ENCODE measurements at places on chromosomes 4 and X.
A peak's percentile ranks its signal among the peaks of the same experiment; 100 is the strongest.

- DNase-seq = no peak
Measured at GRCh38 chr4:10172278-10172921, 55.8 kb upstream of the WDR1 start.

DNA sequence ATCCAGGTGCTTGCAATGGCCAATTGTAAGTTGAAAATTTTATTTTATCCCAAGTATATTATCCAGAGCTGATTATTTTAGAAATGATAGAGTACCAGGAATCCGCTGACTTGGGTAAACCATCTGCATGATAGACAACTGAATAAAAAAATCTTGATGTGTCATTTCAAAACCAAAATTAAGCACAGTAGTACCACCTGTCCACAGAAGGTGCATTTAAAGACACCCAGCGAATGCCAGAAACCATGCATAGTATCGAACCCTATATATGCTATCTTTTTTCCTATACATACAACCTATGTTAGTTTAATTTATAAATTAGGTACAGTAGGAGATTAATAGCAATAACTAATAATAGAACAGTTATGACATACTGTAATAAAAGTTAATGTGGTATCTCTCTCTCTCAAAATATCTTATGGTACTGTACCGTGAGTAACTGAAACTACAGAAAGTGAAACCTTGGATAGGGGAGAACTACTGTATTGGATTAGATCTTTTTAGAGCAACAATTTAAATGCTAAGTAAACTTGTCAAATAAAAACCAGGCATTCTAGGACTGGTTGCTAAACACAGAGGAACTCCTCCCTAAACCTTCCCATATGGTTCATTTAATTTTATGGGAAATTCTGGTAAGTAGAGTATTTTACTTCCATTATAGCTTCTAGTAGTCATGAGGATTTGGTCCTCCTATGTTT is 6.2 kb downstream of the NEIL3 start:
- no peak for DNase-seq

GRCh38 chr4:20572976-20573375 is 127.3 kb upstream of the PACRGL start:
- no peak for DNase-seq

- DNase-seq = no peak
Measured at GRCh38 chrX:26873736-26874135, 589.4 kb downstream of the PPP4R3C start.

- no peak for DNase-seq
Measured at GRCh38 chr4:182569561-182569960, 326.4 kb downstream of the TENM3 start.

DNA sequence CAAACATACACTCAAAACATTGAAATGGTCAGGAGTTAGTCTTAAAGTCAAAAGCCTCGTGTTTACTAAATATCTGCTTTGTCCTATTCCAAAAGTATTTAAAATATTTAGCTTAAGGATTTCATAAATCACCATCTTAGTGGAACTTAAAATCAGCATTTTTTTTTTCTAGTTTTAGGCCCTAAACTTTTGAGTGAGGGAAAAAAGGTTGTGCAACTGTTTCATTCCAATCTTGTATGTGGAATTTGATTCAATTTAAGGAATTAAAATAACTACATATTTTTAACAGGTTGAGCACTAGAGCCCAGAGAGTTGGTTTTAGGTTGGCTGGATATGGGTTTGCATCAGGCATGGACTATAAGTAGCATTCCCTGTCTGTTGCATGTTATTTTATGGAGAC is 35.7 kb upstream of the ANK2 start:
- no peak for DNase-seq

GRCh38 chrX:150763810-150764209 is 70.6 kb downstream of the MTMR1 start:
- no peak for DNase-seq

- no peak for DNase-seq
Measured at GRCh38 chr4:145663194-145663593, 16.8 kb upstream of the C4orf51 start.

DNA sequence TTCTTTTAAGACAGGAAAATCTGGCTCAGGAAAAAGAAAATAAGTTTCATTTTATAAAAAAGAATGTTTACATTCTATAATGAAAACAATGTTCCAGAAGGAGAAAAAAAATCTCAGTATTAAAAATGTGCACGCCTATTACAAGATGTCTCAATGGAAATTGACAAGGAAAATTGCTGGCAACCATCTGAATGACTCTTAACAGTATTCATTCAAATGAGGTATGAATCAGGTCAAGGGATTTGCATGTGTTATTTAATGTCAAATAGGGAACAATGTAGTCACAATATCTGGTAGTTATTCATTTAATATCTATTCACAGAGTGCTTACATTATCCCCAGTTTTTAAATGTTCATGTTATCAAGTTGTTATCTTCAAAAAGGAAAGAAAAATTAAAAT is 208.4 kb upstream of the TRAM1L1 start:
- no peak for DNase-seq

- DNase-seq = no peak
Measured at GRCh38 chr4:72313121-72313520, 255.9 kb downstream of the ADAMTS3 start.

GRCh38 chr4:168498251-168498650 is 1.4 kb downstream of the PALLD start:
- no peak for DNase-seq

GRCh38 chrX:11530621-11531020 is 135.1 kb downstream of the ARHGAP6 start:
- DNase-seq = no peak

GRCh38 chrX:2397229-2398063 is 103.3 kb downstream of the DHRSX start:
- no peak for DNase-seq

- no peak for DNase-seq
Measured at GRCh38 chrX:22968494-22968893, 31.3 kb upstream of the DDX53 start.

DNA sequence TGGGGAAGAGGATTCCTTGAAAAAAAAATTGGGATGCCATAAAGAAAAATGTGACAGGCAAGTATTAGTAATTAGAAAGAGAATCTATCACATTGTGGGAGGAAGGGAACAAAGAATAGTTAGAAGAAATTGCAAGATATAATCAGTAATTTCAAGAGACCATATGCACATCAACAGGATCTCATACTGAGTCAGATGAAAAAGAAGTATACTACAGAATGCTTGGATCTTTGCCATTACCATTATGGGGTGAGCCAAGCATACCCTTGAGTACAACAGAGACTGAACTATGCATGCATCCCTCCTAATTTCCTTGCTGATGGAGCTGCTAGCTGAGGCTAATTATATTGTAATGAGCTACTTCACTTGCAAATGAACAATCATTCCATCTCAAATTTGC is 287.6 kb downstream of the PAPSS1 start:
- DNase-seq = no peak

- DNase-seq = no peak
Measured at GRCh38 chrX:132968296-132968949, 10.0 kb upstream of the HS6ST2 start.

GRCh38 chr4:128303986-128304385 is 16.4 kb upstream of the PGRMC2 start:
- DNase-seq = no peak

- no peak for DNase-seq
Measured at GRCh38 chrX:47814851-47815250, 21.9 kb upstream of the ZNF81 start.

- DNase-seq = no peak
Measured at GRCh38 chrX:118726396-118726795, 1.0 kb upstream of the IL13RA1 start.

GRCh38 chrX:68927178-68927577 is 98.4 kb downstream of the EFNB1 start:
- no peak for DNase-seq

DNA sequence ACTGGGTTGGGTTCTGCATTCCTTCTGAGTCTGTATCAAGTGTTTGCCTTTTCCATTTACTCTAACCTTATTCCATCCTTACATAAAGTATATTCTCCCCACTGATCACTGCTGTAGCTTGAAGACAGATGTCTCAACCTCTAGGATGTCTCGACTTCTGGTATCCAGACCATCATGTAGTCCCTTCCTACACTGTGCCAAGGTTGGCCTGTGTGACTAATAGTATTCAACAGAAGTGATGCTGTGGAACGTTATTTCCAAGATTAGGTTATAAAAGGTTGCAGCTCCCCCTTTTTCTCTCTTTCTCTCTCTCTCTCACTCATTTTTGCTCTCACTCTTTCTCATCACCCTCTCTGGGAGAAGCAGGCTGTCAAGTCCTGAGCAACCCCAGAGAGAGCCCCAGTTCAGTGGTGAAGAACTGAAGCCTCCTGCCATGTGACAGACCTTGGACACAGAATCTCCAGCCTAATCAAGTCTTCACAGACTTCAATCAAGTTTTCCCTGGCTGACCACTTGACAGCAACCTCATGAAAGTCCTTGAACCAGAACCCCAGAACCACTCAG is 75.4 kb downstream of the PRDM5 start:
- peak; percentile 24 for DNase-seq

DNA sequence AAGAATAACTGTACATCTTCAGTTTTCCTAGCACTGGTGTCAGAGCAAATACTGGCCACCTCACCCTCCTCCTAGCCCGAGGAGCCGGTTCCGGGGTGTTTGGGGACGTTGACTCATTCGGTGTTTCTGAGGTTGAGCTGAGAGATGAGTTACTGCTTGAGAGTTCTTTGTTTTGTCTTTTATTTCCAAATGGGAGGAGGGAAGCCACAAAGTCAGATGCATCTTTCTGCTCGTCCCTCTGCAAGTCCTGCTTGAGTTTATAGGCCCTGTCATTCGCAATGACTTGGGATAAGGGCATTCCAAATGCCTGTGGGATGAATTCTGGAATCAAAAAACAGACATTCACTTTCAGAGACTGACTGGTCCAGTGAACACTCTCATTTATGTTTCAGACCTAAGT is 77.5 kb downstream of the HCCS start:
- peak; percentile 31 for DNase-seq

- peak; percentile 73 for DNase-seq
Measured at GRCh38 chr4:48739560-48740019, 40.5 kb downstream of the FRYL start.
